ENCODE measurements at places on chromosomes 5 and 9.
A peak's percentile ranks its signal among the peaks of the same experiment; 100 is the strongest.

DNA sequence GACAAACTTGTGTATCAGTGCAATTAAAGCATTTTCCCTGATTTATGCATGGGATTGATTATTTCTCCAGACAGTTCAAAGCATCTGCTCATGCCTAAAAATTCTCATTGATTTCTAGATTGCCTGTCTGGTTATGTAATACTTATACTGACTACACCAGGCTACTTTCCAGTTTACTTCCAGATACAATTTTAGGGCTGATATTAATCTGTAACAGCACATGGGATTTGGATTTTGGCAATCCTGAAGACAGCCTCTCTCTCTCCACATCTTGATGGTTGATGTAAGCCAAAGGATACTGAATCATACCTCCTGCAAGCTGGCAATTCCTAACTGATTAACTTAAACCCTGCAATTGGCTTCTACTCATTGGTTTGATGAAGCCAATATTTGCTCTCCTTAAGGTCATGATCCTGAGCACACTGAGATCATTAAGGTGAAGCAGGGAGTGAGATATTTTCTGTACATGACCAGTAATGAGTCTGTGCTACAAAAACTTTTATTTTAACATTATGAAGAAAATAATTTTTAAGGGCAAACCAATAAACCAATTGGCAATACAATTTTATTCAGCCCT lies 25.7 kb upstream of the FBXL7 start:
- no peak for DNase-seq

- DNase-seq: peak; percentile 79
These were observed 201.6 kb upstream of the IRX1 start for GRCh38 chr5:3393920-3394597.

- no peak for DNase-seq
These were observed 7.6 kb downstream of the IL9 start for GRCh38 chr5:135887881-135888614.

GRCh38 chr5:53922508-53923498 lies 362.4 kb downstream of the NDUFS4 start:
- no peak for DNase-seq

- no peak for DNase-seq
These were observed 37.8 kb downstream of the PRELID2 start for GRCh38 chr5:145797336-145797735.

DNA sequence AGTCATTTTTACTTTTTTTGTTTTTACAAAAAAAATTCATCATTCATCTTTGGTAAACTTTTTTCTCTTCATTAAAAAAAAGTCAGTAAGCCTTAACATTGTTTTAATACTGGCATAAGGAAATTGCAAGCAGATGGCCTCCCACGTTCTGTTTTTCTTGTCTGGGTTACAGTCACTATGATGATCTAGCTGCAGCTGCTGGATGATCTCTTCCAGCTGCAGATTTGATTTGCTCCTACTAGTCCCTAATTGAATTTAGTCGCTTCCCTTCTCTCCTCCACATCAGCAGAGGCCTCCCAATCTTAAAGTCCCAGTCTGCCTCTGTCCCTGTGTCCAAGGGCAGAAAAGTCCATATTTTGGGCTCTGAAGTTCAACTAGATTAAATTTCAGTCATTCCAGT lies 106.8 kb upstream of the PTGER4 start:
- DNase-seq: no peak

DNA sequence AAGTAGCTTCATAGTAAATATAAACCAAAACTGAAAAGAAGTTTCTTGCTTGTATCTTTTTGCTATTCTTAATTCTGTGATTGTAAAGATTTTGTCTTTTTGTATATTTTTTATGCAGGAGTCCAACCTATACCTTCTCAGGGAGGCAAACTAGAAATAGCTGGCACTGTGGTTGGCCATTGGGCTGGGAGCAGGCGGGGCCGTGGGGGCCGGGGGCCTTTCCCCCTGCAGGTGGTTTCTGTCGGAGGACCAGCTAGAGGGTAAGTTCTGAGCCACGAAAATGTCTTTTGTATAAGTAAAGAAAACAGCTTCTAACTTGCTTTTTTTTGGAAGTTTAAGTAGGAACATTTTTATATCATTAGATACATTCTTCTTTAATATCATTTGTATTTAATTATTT lies 15.4 kb upstream of the PHF2 start:
- DNase-seq: no peak

DNA sequence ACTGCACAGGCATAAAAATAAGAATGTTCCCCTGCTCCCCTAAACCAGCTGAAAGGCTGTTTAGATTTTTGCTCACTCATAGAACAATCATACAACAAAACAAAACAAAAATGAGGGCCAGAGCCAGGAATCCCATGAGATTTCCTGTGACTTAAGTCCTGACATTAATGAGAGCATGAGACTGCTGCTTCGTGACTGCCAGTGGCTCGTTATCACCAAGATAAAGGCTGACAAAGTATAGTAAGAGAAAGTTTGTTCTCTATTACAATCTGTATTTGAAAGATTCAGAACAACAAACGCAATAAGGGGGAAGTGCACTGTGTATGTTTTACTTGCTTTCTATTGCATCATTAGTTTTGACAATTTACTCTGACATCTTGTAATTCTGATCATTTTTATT lies 837.1 kb upstream of the C9orf72 start:
- DNase-seq: no peak
